AG08396 (cell line): ENCODE measurements at places on chromosomes 7 and 10.

DNA sequence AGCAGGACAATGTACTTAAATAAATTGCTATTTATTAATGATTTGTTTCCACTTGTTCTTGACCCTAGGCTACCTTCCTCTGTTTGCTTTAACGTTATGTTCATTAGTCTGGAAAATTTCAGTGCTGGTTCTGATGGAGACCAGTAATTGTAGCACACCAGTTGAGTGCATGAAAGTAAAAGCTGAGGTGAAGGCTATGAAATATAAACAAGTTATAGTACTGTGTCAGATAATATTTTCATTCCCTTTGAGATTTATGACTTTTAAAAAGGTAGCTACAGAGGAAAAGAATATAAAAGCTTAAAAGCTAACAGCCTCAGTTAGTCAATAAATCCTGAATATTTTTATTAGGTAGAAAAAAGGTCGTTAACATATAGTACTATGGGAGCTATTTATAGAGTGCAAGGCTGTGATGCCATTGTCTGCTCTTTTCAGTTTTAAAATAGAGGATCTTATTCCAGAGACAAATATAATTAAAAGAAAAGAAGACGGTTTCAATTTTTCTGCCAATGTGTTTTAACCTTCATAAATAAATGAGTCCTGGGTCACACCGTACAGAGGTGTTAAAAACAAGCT lies 351.8 kb upstream of the ETV1 start:
- no peak for DNase-seq

GRCh38 chr7:2953099-2953498 lies 90.6 kb downstream of the CARD11 start:
- DNase-seq = no peak

DNA sequence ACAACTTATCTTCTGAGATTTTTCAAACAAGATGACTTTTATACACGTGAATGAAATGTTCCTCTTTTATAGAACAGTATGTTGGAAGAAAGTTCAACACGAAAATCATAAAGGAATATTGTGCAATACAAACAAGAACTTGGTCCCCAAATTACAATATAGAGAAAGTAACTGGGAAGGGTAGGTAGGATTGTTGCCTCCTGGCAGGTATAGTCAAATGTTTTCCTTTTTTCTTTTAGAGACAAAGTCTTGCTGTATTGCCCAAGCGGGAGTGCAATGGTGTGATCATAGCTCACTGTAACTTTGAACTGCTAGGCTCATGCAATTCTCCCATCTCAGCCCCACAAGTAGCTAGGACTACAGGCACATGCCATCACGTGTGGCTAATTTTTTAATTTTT lies 582.6 kb downstream of the PARD3 start:
- no peak for DNase-seq

- no peak for DNase-seq
These were observed 92.0 kb downstream of the TCF7L2 start for GRCh38 chr10:113041841-113042750.

DNA sequence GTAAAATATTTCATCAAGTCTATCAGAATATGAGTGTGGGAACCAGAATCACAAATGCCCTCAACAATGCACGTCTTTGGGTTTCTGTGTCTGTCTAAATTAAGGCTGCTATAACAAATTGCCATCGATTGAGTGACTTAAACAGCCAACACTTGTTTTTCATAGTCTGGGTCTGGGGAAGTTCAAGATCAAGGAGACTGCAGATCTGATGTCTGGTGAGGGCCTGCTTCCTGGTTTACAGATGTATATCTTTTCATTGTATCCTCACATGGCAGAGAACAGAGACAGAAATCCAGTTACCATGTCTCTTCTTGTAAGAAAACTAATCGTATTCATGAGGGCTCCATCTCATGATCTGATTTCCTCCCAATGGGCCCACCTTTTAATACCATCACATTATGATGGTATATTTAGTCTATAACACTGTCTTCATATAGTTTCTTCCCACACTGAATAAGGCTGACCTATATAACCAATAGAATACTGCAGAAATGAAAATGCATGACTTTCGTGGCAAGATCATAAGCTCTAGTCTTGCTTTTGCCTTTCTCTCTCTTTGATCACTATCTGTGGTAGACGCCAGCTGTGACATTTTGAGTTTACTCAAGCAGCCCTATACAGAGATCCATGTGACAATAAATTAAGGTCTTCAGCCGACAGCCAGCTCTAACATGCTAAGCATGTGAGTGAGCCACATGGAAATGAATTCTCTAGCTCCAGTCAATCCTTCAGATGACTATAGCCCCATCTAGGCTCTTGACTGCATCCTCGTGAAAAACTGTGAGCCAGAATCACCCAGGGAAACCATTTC lies 51.9 kb downstream of the THSD7A start:
- DNase-seq = no peak

DNA sequence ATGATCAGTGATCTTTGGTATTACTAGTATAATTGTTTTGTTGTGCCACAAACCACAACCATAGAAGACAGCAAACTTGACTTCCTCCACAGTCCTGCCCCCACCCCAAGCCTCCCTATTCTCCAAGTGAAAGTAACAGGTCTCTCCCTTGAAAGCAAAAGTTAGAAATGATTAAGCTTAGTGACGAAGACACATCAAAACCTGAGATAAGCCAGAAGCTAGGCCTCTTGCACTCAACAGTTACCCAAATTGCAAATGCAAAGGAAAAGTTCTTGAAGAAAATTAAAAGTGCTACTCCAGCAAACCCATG lies 7.5 kb downstream of the SAR1A start:
- DNase-seq = no peak

DNA sequence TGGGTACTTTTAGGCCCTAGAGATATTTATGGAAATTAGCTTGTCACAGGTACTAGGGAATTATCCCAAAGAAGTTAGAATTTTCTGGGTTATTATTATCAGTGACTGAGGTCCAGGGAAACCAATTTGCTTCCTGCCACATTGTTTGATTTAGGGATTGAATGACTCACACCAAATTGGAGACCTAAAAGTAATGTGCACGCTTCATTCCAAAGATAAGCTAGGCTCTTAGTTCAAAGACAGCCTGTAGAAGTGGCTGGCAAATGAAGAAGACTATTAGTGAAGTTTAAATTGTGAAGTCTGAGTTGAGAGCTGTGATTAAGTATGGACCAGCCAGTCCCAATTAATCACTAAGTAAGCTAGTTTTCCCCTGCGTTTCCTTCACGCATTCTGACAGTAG lies 188.1 kb upstream of the MYO3A start:
- no peak for DNase-seq

GRCh38 chr7:31500656-31501055 lies 13.2 kb upstream of the ITPRID1 start:
- no peak for DNase-seq

DNA sequence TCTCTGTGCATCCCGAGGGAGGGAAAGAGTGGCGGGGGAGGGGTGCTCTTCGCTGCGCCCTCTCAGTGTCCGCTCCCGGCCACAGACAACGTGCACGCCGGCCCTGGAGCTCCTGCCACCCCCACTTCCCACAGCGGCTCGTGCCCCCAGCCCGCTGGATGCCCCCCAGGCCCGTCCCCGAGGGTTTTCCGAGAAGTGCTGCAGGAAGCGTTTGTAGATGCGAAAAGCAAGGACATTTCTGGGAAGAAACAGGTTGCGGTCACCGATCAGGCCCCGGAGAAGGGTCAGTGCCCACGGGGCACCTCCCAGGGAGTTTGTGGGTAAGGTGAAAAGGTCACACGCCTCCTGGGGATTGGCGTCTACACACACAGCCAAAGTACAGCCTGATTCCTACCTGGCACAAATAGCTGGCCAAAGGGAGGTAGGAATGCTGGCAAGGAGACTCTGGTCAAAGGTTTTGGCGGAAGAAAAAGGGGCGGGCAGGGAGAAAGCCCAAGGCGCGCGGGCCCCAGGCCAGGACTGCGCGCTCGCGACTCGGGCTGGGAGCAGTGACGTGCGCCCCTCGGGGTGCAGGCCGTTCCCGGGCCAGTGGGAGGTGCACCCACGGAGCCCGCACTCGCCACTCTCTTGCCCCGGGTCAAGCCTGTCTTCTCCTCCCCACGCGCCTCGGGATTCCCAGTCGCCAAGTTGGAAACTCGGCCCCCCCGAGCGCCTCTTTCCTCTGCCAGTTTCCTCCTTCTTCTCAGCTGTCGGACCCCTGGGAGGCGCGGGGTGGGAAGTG lies 1.5 kb upstream of the NRP1 start:
- DNase-seq = peak; percentile 81

DNA sequence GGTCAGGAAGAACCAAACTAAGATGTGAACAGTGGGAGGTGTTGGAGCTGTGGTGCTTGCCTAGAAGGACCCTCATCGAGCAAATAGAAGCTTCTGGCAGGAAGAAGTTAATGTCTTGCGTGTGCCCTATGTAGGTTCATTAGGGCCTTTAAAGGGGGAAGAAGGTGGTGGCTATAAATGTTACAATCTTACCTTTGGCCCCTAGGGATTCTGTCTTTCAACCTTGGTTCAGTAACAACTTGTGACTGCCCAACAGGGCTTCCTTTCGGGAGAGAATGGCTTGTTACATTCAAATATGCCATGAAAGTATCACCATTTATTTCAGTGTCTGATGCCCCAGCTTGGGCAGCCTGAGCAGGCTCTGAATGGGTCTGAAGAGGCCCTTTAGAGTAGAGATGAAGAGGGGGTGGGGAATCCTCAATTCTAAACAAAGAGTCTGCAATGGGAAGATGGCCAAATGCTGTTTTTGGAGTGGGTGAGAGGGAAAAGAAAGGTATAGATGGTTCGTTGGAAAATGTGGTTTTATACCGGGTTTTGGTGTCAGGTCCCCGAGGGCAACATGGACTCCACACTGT lies 108.0 kb downstream of the TCF7L2 start:
- DNase-seq = no peak

GRCh38 chr7:110835218-110835617 lies 255.7 kb upstream of the LRRN3 start:
- DNase-seq = no peak

DNA sequence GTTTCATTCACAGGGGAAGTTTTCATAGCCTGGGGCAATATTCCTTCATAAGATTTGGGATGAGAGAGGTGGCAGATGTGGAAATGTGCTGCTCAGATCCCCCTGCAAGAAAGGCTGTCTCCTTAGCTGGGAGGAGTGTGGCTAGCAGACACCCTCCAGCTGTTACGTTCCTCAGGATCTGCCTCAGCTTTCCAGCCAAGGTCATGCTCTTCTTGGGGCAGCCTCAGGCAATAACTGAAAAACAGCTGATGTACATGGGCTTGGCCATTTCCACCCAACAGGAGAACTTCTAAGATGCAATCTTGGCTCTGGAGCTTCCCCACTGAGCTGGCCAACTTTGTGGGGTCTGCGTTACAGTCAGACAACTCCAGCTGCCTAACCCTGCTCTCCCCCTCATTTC lies 51.3 kb upstream of the SEPTIN7 start:
- DNase-seq = no peak

GRCh38 chr10:47412869-47413268 lies 28.8 kb upstream of the ZNF488 start:
- no peak for DNase-seq

DNA sequence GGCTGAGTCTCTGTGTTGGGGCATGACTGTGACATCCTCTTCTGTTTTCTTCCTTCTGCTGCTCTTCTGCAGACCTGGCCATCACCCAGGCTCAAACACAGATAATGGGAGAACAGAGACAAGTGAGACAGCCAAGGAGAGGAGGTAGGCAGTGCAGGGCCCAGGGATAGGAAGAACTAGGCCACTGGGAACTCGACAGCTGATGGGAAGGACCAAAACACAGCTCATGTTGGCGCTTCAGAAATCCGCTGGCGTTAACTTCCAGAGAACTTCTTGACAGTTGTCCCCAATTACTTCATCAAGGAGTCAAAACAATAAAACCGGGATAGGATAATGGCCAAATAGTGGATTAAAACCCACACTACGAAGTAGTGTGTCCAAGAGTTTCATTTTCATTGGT lies 97.0 kb upstream of the PALS2 start:
- no peak for DNase-seq

DNA sequence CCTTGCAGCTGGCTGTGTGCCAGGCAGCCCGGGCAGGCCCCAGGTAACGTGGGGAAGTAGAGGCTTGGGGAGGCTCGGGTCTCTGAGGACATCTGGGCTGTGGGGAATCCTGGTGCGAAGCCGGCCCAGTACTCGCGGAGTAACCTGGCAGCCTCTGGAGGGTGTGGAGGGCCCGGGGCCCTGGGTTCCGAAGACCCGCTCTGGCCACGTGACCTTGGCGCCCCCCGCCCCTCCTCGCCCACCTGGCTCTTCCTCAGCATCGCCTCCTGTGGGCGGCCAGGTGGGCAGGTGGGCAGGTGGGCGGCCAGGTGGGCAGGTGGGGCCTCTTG lies 143.1 kb downstream of the WDR37 start:
- DNase-seq = no peak

DNA sequence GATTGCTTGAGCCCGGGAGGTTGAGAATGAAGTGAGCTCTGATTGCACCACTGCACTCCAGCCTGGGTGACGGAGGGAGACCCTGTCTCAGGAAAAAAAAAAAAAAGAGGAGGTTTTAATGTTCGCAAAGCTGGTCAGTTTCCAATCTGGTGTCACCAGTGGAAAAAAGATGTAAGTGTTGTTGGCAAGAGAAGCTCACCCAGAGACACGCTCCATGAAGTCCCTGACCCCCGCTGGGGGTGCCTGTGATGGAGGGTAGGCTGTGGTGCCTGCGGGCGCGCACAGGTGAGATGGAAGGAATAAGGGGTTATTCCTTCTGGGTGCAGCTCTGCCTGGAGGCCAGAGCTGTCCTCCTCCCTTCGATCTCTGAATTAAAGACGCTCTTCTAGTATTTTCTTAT lies 122.7 kb downstream of the CUX1 start:
- no peak for DNase-seq

- peak; percentile 30 for DNase-seq
These were observed 898.6 kb downstream of the LRMDA start for GRCh38 chr10:76329891-76330575.

DNA sequence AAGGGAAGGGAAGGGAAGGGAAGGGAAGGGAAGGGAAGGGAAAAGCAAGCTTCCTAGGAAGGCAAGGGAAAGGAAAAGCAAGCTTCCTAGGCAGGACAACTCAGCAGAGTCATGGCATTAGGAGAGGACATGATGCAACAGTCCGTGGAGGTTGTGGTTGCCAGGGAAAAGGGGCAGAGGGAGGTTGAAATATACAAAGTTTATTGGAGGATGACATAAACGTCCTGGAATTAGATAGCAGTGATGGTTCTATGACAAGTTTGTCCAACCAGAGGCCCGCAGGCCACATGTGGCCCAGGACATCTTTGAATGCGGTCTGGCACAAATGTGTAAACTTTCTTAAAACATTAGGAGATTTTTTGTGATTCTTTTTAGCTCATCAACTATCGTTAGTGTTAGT lies 59.8 kb upstream of the OPN4 start:
- DNase-seq = peak; percentile 68

GRCh38 chr7:50477640-50478039 lies 27.5 kb upstream of the FIGNL1 start:
- DNase-seq = no peak

- no peak for DNase-seq
These were observed 866.5 kb upstream of the GHITM start for GRCh38 chr10:83272666-83273434.

GRCh38 chr10:99685597-99685967 lies 26.3 kb downstream of the ENTPD7 start:
- no peak for DNase-seq

DNA sequence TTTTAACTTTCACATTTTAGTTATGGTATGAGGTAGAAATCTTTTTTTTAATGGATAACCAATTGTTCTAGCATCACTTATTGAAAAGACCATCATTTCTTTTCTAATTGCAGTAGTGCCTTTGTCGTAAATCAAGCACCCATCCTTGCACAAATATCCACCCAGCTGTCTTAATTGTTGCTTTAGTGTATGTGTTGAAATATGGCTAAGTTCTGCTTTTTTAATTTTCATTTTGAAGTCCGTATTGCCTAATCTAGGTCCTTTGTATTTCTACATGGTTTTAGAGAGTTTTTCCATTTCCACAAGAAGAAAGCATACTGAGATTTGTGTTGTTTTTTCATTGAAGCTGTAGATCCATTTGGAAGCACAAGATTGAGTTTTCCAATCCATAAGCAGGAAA lies 259.6 kb upstream of the SEMA3E start:
- no peak for DNase-seq
